HuH-7.5 (cell line): ENCODE measurements at places on chromosomes 1 and 21.

- no peak for DNase-seq
These were observed 2.9 kb upstream of the CENPL start for GRCh38 chr1:173827611-173828010.

- DNase-seq: no peak
These were observed 1.6 kb downstream of the FCN3 start for GRCh38 chr1:27372808-27373690.

- DNase-seq: no peak
These were observed 32.4 kb downstream of the KIF1B start for GRCh38 chr1:10242811-10243210.

GRCh38 chr1:57164584-57164983, 198.8 kb upstream of the C8B start:
- DNase-seq: no peak

GRCh38 chr1:239428120-239428710, 41.8 kb downstream of the CHRM3 start:
- DNase-seq: no peak

GRCh38 chr1:114104949-114105348, 48.7 kb downstream of the SYT6 start:
- DNase-seq: no peak

DNA sequence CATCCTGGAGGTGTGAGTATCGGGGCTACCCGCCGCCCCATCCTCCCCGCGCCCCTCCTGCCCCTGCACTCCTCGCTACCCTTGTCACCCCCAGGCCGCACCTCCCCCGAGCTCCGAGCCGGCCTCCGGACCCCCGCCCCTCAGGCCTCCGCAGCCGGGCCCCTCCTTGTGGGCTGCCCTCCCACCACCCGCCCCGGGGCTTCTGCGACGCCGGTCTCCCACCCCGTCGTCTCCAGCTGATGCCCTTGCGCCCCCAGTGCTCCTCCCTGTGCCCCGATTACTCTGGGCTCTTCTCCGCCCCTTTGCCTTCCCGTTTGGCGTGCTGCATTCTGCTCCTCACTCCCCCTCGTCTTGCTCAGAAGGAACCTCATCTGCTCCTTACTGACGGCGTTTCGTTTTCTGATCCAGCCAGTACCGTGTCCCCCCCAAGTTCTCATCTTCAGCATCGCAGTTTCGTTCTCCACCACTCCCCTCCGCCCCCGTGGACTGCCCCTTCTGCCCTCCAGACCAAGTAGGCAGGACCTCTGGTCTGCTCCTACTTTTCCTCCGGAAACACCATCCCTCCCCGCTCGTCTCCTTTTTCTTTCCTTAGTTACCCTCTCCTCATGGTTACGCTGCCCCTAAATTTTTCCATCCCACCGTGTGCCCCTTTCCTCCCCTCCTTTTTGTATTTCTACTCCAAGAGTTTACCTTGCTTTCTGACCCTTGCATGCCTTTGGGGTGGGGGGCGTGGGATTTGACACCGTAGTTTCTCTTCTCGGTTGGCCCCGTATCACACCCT, 841 bp downstream of the SNX27 start:
- no peak for DNase-seq

- no peak for DNase-seq
These were observed 7.7 kb downstream of the CELF3 start for GRCh38 chr1:151708891-151709290.

DNA sequence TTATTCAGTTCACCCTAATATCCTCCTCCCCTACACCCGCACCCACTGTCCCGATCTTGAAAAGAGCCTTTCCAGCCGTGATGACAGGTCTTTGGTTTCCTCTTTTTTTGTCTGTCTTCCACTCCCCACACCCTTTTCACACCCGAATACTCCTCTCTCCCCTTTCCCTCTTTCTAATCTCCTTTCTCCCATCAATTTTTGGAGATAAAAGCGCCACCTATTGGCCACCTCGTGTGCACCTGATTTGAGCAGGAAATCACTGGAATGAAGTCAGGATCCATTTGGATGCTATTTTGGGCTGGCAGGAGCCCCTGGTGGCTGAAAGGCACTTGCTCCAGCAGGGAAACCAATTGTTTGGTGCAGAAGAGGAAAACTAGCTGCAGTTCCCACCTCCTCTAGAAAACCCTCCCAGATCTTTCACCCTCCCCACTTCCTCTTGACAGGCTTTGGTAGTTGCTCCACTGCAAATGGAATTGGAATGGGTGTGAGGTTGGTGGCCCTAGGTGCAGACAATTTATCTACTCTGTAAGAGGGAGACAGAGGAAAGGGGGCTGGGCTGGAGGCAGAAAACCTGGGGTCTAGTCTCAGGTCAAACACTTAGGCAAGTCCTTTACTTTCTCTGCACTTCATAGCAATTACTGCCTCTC, 8.4 kb downstream of the FOXE3 start:
- no peak for DNase-seq

DNA sequence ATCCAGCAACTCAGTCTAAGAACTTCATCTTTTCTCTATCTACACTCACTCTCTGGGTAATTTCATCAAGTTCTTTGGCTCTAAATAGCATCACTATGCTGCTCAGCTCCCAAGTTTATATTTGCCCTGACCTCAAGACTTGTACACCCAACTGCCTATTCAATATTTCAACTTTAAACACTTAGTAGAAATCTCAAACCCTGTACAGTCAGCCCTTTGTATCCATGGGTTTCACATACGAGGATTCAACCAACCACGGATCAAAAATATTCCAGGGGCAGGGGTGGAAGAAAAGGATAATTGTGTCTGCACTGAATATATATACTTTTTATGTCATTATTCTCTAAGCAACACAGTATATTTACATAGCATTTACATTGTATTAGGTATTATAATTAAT, 13.9 kb downstream of the ASH1L start:
- DNase-seq: no peak

GRCh38 chr1:245348626-245349025, 193.8 kb downstream of the KIF26B start:
- no peak for DNase-seq

- no peak for DNase-seq
These were observed 151.9 kb downstream of the CASZ1 start for GRCh38 chr1:10644307-10645128.

DNA sequence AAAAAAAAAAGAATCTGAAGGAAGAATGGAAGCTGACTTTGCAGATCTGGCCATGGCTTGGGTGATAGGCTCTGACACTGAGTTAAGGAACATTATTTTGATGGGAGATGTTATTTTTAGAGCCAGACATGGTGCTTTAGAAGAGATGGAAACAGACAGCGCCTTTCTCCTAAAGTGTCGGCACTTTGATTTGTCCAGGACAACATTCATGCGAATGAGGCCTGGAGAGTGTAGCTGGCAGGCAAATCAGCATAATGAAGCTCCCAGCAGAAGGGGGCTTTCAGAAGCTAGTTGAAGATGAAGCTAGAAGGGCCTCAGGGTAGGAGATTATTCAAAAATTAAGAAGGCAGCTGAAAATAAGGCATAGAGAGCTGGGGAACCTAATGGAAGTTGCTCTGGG, 397.7 kb downstream of the RWDD3 start:
- DNase-seq: no peak

DNA sequence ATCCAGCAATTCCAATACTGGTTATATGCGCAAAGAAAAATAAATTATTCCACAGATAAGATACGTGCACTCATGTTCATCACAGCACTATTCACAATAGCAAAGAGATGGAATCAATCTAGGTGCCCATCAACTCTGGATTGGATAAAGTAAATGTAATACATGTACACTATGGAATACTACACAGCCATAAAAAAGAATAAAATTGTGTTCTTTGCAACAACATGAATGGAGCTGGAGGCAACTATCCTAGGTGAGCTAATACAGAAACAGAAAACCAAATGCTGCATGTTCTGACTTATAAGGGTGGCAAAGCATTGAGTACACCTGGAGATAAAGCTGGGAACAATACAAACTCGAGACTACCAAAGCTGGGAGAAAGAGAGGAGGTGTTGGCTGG, 787.3 kb downstream of the KCNT2 start:
- no peak for DNase-seq

- DNase-seq: no peak
These were observed 29.1 kb upstream of the SAMD13 start for GRCh38 chr1:84272401-84272800.

- no peak for DNase-seq
These were observed 24.8 kb upstream of the GBP6 start for GRCh38 chr1:89339039-89339438.

- no peak for DNase-seq
These were observed 996 bp upstream of the SH3BGRL3 start for GRCh38 chr1:26278724-26279455.

GRCh38 chr1:153032677-153033308, 1.8 kb downstream of the SPRR1B start:
- DNase-seq: peak; percentile 2

DNA sequence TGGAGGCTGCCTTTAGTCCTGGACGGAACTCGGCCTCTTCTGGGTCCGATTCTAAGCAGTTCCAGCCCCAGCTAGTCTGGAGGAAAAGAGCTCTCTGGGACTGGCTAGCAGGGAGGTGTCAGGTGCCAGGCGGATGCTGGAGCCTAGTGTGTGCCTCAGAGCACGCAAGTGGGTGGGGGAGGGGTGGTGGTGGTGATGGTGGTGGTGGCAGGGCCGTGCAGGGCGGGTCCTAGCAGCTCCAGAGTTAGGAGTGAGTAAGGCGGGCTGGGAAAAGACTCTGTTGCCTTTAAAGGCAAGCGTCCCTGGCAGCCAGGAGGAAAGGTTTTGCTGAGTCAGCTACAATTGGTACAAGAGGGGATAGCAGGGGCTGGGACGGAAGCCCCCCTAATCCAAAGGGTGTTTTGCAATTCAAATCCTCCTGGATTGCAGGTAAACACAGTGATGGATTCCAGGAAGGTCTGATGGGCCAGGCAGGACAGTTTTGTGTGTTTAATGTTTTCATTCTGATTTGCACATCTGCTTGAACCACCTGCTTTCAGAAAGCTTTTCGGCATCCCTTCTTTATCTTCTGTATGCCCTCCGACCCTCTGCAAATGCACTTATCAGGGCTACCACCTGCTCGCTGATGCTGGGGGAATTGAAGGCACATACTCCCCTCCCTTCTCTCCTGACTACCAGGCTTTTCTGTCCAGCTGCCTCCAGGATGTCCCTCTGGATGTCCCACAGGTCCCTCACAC, 4.1 kb upstream of the SLC2A1 start:
- no peak for DNase-seq

DNA sequence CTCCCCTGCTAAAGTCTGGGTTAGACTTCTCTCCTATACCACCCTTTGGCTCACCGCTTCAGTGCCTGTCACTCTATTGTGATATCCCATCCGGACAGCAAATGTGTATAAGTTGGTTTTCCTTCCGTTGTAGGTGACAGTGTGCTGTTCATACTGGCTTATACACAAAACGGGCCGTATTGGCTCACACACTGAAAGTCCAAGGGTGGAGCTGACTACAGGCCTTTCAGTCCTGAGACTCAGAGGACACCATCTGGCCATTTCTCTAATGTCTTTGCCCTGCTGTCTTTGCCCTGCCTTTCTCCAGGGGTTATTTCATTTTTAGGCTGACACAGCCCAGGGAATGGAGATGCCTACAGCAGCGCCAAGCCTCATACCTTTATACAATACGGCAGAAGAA, 90.7 kb downstream of the URB2 start:
- no peak for DNase-seq

DNA sequence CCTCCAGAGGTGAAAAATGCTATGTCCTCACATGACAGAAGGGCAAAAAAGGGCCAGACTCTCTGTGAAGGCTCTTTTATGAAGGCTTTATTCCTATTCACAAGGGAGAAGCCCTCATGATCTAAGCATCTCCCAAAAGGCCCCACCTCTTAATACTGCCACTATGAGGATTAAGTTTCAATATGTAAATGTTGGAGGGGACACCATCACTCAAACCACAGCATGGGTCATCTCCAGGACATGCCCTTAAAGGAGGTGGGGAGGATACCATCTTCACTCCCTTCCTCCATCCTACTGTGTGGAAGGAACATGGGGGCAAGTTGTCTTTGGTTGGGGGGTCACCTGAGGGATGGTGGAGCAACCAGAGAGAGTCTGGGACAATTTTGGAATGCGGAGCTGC, 170.1 kb downstream of the TRIM33 start:
- no peak for DNase-seq

GRCh38 chr1:222529181-222529580, 18.7 kb downstream of the HHIPL2 start:
- DNase-seq: no peak

DNA sequence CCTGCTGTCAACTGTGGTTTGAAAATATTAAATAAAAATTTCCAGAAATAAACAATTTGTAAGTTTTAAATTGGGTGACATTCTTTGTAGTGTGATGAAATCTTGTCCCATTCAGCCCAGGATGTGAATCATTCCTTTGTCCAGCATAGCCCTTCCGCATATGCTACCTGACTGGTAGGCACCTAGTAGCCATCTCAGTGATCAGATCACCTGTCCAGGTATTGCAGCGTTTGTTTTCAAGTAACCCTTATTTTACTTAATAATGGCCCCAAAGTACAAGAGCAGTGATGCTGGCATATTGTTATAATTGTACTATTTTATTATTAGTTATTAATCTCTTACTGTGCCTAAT, 351.6 kb upstream of the B3GALT2 start:
- DNase-seq: no peak

- DNase-seq: no peak
These were observed 56.2 kb downstream of the NTNG1 start for GRCh38 chr1:107196973-107197562.

DNA sequence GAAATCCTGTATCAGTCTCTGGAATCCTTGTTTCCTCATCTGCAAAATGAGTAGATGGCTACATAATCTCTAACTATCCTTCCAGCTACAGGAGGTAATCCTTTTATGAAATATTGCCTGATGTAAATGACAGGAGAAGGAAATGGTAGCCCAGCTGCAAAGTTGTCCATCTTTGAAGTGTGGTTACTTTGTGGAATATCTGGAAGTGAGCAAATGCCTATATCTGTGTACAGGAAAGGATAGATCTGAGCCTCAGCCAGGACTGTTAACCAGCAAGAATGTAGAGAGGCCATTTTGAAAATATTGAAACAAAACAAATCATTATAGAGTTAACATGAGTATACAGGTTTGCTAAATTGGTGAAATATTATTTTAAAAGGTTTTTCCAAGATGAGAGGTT, 74.8 kb upstream of the BMP8A start:
- DNase-seq: no peak

DNA sequence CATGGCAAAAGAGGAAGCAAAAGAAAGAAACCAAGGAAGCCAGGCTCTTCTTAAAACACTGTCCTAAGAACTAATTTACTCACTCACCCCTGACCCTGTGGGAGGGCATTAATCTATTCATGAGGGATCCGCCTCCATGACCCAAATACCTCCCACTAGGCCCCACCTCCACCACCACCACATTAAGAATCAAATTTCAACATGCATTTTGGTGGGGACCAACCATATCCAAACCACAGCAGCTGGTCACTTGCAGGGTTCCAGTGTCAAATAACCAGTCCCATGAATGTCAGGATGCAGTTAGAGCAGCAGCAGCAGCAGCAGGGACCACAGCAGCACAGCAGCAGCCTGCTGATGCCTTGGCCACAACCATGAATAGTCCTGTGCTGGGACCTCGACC, 83.8 kb downstream of the ZC3H11B start:
- DNase-seq: no peak

- DNase-seq: no peak
These were observed 94.1 kb downstream of the NMNAT2 start for GRCh38 chr1:183323849-183324683.

GRCh38 chr1:83776913-83777757, 221.8 kb downstream of the TTLL7 start:
- DNase-seq: no peak
